K562 (cell line): ENCODE measurements at places on chromosomes 3 and 15.
A peak's percentile ranks its signal among the peaks of the same experiment; 100 is the strongest.

- DNase-seq: no peak
These were observed 39.0 kb downstream of the WHAMM start for GRCh38 chr15:82848241-82848993.

DNA sequence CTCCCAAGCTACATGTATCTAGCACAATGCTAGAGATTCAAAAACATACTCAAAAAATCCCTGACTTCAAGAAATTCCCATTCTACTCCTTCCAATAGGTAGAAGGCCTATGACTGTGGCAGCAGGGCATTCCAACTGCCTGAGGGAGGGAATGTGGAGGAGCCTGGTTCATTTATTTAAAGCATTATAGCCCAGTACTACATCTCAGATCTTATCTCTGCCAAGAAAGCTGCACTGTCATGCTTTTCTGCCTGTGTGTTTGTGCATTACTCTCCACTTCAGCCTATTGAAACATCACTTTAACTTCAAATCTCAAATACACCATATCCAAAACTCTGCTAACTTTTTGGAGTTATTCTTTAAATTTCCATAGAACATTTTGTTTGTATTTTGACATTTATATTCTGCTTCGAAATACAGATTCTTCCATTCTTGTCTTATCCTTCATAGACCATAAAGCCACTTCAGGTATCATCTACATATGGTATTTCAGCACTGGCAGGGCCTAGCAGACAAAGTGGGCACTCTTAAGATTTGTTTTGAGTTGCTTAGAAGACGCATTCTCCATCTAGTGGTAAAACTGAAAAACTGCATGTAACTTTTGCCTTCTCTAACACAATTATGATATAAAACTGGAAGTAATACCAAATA lies 59.1 kb upstream of the NEDD4 start:
- DNase-seq: peak; percentile 19

GRCh38 chr15:38555686-38556334 lies 8.8 kb downstream of the RASGRP1 start:
- no peak for DNase-seq

DNA sequence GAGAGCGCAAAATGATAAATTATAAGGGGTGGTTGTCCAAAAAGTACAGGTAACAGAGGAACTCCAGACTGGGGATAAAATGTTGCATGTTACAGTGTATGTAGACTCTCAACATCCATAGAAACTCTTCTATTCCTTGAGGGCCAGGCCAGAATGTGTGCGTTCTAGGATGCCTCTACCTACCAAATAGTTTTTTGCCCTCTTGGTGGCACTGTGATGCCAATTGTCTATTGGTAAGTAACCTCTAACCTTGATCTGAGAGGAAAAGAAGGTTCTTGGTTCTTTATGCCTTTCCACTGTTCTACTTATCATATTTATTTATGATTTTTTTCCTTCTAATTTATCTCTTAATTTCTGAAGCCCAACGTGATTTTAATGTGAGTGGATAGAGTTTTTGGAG lies 424.6 kb downstream of the GRM7 start:
- DNase-seq: no peak

GRCh38 chr3:152176241-152176640 lies 92.5 kb upstream of the MBNL1 start:
- no peak for DNase-seq

- DNase-seq: no peak
These were observed 1.0 kb upstream of the PCCB start for GRCh38 chr3:136249091-136249490.

DNA sequence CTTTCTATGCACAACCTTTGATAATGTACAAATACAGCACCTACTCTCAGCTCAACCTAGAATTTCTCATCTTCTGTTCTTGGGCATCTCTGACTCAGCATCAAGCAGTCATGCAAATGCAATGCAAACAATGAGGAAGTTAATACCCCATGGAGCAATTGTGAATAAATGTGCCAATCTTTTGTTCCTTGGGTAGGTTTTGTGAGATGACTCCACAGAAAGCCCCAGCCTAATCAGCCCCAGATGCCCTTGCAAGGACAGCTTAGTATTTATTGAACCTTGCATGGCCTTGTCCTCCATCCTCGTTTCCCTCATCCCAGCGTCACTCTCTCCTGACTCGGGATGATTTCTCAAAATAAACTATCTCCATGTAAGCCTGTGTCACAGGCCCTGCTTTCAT lies 494.7 kb upstream of the NECTIN3 start:
- no peak for DNase-seq

DNA sequence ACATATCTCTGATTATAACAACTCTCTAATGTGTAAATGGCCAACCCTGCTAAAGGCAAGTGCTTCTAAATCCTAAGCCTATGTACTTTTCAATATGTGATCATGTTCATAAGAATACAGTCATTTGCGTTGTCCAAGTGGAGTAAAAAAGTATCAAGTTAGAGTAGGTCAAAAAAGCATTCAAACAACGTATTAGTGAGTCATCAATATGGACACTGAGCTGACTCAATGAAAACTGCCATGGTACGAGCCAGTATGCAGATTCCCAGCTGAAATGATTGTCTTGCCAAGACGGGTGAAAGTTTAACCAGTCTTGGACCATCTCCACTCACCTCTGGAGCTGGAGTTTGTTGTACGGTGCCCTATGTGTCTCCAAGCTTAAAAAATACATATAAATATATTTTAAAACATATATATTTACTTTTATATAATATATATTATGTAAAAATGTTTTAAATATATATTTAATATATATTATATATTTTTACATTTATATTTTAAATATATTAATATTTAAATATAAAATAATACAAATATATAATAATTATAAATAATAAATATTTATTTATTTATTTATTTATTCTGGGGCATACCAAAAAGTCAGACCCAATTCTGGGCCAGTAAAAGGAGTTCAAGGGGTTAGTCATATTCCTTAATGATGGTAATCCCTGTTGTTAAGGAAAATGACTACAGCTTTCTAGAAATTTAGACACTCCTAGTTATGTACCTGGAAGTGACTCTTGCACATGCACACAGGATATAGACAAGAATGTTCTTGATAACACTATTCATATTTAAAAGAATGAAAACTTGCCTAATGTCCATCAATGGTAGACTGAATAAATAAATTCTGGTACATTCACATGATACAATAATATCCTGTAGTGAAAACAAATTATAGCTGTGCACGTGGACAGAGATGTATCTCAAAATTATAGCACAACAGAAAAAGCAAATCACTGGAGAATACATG lies 27.2 kb downstream of the PLSCR4 start:
- no peak for DNase-seq

GRCh38 chr15:35777061-35777460 lies 231.1 kb upstream of the DPH6 start:
- DNase-seq: no peak

GRCh38 chr3:53581671-53582070 lies 87.3 kb downstream of the CACNA1D start:
- DNase-seq: no peak

- no peak for DNase-seq
These were observed 142.0 kb upstream of the ATP2B2 start for GRCh38 chr3:10647376-10647775.

- DNase-seq: no peak
These were observed 10.5 kb downstream of the ISG20 start for GRCh38 chr15:88649286-88649733.

GRCh38 chr3:52529376-52530333 lies 4.0 kb downstream of the NT5DC2 start:
- no peak for DNase-seq

- no peak for DNase-seq
These were observed 346.1 kb downstream of the EPHB1 start for GRCh38 chr3:135141160-135141559.

DNA sequence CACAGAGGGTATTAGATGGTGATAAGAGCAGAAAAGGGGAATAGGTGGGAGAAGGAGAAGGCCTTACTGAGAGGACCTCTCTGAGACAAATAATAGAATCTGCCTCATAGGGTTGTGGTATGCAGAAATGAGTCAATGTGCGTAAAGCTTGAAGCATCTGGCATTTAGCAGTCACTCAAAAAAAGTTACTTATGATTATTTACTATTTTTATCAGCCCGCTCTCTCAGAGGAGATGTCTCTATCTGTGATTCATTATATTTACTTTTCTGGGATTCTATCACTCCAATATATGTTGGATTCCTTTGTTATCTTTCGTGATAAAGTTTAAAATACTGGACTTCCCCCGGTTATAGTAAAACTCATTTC lies 4.6 kb upstream of the TM4SF1 start:
- DNase-seq: no peak

GRCh38 chr3:102593812-102594602 lies 159.2 kb downstream of the ZPLD1 start:
- DNase-seq: no peak

GRCh38 chr3:48451270-48451669 lies 4.7 kb downstream of the ATRIP start:
- DNase-seq: no peak

- no peak for DNase-seq
These were observed 5.7 kb downstream of the GRM2 start for GRCh38 chr3:51712511-51712931.
